ENCODE measurements at places on chromosomes 11 and 22. TPM values are rescaled to one million over a fixed set of nuclear protein-coding genes. Genes with fewer than 3 reads are reported as not detected.

MRE11 gene
- 6.0 TPM for total RNA-seq

- peak; percentile 41 for ATAC-seq
Observed at GRCh38 chr11:135008001-135008405, 596.0 kb upstream of the B3GAT1 start.

DNA sequence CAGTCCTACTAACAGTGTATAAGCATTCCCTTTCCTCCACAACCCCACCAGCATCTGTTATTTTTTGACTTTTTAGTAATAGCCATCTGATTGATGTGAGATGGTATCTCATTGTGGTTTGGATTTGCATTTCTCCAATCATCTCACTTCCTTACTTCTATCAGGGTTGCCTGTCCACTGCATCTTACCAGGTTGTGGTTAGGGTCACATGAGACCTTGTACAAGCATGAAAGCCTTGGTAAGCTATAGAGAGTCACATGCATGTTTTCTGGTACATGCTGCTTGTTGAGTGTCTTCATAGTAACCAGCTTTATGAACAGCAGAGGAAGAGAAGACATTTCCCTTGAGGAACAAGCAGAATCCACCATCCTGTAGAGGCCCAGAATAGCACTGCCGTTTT, 102.9 kb upstream of the PAX6 start:
- ATAC-seq: no peak

DNA sequence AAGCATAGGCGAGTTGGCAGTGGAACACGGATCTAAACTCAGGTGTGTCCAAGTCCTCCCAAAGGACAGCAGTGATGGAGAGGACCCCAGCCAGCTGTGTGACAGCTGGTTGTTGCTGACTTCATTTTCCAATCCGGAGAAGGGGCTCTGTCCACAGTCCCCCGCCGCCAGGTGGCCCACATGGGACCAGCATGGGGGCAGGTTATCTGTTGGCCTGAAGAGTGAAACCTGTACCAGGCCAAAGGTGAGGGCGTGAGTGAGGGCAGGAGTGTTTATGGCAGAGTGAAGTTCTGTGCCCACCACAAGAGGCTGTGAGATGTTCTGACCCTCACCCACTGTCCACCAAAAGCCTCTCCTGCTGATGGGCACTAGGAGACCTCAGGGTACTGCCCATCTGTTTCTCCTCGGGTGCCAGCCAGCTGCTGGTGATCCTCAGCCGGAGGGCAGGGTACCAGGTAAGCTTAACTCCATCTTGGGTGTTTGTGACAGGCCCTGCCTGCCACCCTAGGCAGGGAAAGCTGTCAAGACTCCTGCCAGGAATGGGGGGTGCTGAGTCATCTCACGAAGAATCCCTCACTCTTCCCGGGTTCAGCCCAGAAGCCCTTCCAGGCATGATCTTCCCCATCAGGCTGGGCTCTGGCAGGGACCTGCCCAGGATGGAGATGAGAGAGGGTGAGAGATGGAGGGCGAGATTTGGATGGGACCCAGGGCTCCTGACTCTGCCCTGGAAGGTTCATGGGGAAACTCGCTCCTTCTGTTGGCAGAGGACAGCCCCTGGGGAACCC, 15.5 kb upstream of the TAB1 start:
- ATAC-seq: no peak

DNA sequence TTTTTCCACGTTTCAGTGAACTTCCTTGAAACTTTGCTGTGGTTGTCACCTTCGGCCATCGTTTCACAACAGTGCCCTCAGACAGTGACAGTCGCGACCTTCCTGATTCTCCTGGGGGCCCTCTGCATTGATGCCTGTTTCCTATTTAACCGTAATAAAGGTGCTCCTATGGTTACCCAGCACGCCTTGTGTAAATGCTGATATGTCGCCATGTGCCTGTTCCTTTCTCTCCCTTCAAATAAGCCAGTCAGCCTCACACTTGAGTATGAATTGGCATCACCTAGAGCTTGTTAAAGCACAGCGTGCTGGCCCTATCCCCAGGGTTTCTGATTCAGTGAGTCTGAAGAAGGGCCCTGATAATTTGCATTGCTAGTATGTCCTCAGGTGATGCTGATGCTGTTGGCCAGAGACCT, 104.8 kb downstream of the MICAL2 start:
- peak; percentile 78 for ATAC-seq

GRCh38 chr11:31106326-31106725, 263.2 kb downstream of the DCDC1 start:
- no peak for ATAC-seq

GRCh38 chr22:32691101-32691500, 110.4 kb upstream of the TIMP3 start:
- no peak for ATAC-seq

GRCh38 chr11:32153747-32154146, 62.9 kb downstream of the RCN1 start:
- no peak for ATAC-seq

All from motor neuron (in vitro differentiated cells).